Spinal cord (tissue), 10 donors: ENCODE measurements at places on chromosomes 5 and 9.

- peak; percentile 39 for DNase-seq
These were observed 64.2 kb downstream of the KLF4 start for GRCh38 chr9:107425101-107426025.

DNA sequence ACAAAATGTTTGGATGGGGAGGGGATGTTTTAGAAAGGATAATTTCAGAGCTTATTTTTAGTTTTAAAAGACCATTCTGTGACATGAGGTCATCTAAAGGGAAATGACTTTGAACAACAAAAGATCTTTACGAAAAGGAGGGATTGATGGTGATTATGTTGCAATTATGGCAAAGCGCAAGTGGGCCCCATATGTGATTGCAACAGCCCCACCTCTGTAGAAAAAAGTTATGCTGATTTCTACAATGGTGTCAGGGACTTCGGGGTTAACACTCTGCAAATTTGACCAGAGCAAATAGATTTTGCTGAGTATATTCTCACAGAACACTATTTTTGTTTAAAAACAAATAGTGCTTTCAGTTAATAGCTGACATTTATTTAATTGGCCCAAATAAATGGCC is 312.8 kb downstream of the NSG2 start:
- no peak for DNase-seq

DNA sequence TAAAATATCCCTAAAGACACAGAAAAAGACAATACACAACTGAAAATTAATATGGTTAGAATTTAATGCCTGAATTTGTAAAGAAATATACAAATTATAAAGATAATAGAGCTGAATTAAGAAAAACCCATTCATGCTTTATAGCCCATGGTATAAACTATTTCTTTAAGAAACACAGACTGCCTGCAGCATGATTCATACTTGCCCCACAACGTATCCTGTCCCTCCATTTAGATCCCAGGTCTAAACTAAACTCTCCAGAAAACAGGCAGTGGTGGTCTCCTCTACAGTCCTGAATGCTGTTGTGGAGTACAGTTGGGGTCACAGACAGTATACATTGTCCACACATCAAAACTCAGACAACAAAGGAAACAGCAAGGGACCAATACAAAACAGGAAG is 24.8 kb downstream of the IL6ST start:
- no peak for DNase-seq

DNA sequence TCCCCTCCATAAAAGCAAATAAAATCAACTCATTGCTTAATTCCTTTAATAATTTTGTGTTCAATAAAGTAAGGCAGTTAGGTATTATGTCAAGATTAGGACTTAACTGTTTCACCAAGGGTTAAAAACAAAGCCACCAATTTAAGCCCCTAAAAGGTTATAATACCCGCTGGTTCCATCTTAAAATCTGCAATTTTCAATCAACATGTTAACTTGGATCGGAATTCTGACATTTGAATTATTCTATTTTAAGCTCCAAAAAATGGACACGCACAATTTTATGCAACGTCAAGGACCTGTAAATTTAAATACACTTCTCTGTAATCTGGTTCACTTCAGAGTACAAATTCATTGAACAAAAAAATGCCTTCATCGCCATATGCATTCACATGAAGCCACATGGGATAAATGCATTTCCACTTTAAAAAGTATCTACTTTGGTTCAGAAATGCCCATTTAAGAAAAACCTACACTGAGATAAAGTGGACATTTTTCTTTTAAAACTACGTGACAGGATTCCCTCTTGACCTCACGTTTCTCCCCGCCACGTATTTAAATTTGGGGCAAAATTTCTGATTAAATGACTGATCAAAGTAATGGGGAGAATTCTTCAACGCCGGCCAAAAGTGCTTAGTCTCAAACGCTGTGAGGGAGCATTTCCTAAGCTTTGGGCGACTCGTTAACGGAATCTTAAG is 721 bp downstream of the GIN1 start:
- DNase-seq = no peak

DNA sequence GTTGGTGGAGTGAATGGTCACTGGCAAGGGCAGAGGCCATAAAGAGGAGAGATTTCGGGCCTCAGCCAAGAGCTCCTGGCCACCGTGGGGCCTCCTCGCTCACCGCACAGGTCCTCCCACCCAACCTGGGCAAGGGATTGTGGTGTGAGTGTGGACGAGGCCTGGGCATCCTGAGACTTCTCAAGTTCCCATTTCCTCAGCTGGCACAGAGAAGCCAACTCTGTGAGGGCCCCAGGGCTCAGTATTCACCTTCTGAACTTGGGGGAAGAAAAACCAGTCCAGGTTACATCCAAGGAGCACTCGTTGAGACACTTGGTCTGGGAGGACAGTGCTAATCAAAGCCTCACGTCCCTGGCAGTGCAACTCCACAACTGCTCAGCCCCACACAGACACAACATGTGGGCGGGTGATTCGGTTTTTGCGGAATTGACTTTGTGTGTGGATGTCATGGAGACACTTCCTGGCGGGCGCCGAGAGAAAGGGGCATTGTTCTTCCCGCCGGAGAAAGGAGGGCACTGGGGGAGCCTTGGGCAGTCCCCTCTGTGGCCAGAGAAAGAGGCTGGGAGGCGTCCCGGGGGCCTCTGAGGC is 28.5 kb upstream of the NKD2 start:
- no peak for DNase-seq

- DNase-seq = no peak
These were observed 43.7 kb upstream of the ELOVL7 start for GRCh38 chr5:60887746-60888145.

DNA sequence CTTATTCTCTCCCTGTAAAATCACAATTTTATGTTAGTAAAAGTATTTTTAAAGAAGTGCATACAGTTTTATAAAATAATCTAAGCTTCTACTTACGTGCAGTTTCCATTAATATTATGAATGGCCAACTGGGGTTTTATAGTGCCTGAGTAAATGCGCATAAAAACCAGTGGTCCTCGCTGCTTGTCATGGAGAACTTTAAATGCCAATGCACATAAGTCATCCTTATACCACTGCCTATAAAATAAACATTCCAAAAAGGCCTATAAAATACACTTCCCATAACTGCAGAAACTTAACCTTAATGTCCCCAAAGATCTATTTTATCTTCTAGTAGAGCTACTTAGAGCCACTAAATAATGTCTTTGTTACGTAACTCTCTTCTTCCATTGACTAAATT is 28.5 kb downstream of the GFM2 start:
- no peak for DNase-seq

GRCh38 chr9:1759771-1760300 is 255.3 kb upstream of the SMARCA2 start:
- DNase-seq = no peak

DNA sequence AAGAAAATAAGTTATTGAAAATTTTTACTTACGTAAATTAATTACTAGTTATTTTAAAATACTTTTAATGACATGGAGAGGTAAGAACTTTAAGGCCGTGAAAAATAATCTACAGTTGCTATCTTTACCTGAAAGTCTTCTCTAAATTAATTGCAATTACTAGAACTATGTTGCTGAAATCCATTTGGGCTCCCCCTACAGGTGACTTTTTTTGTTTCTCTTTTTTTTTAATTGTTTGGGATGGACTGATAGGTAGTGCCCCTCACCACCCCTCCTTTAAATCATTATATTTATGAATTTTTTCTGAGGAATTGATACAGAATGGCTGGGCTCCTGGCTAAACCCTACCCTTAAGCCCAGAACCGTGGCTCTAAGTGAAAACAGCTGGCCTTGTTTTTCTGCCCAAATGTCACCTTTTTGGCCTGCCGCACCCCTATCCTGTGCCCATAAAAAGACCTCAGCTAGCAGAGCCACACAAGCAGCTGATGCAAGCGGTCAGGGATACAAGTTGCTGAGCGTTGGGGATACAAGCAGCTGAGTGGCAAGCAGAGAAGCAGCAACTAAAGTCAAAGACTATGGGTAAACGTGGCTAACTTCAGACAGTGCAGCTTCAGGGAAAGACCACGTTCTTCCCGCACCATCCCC is 315.2 kb upstream of the ACO1 start:
- no peak for DNase-seq

DNA sequence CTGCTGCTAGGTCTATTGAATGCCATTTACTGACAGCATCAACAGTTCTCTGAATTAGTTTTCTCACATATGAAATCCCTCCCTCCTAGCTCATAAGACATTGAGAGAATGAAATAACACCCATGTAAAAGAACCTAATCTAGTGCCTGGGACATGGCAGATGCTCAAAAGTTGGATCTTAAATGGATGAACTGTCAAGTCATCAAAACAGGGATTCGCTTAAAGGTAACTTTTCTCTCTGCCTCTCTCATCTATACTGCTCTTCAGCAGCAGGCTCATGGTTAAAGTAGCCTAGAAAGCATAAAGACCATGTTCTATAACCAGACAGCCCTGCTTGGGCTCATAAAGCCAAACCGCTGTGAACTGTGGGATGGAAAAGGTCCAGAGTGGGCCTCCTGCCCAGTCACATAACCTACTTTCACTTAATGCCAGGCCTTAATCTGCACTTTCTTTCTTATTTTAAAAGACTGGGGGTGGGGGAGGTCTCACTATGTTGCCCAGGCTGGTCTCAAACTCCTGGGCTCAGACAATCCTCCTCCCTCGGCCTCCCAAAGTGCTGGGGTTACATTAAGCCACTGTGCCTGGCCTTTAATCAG is 3.7 kb downstream of the TMEM245 start:
- peak; percentile 75 for DNase-seq

DNA sequence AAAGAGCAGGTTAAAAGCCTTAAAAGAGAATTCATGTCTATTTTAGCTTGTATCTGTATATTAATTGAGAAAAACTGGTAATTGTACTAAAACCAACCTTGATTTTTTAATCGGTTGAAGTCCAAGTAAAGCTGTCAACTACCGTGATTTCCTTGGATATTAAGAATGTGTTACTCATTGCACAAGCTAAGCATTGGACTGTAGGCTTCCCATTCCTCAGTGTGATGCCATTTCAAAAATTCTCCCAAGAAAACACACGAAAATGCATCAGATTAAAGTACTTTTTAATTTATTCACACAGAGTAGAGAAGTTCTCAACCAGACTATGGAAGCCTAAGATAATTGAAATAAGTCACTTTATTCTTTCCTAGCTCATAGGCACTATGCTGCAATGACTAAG is 761.4 kb upstream of the TYRP1 start:
- no peak for DNase-seq

DNA sequence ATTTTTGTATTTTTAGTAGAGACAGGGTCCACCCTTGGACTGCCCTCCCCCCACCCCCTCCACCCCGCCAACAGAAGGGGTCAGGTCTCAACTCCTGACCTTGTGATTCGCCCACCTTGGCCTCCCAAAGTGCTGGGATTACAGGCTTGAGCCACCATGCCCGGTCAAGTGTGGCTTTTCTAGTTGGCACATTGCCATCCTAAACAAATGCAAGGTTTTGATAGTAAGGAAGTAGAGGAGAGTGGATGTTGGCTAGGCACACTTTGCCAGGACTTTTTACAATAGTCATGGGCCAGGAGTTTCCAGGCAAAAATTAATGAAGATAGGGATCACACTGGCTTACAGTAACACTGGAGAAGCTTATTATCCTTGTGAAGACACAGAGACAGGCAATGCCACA is 62.4 kb downstream of the GALNT12 start:
- no peak for DNase-seq
